ENCODE measurements at places on chromosomes 4 and X.

GRCh38 chrX:104270916-104271512 is 16.3 kb upstream of the ESX1 start:
- no peak for DNase-seq

DNA sequence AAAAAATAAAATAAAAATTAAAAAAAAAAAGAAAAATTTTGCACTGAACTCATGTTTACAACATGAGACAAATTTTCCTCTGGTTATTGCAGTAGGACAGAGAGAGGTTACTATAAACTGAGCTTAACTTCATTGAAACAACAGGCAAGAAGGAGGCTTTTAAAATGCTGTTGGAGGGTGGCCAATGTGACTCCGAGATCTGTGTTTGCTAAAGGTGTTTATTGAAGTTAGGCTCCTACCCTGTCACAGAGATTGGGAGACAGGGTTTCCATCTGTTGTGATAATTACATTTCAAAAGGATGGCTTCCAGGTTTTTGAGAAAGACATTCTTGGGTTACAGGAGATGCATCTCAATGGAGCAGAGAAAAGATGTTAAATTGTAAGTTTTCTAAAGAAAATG is 370.5 kb upstream of the HS3ST1 start:
- DNase-seq: no peak

GRCh38 chr4:153649572-153649991 is 34.5 kb upstream of the TLR2 start:
- DNase-seq: no peak

GRCh38 chr4:99300934-99301333 is 10.1 kb upstream of the ADH1A start:
- DNase-seq: peak; percentile 89

- DNase-seq: no peak
Observed at GRCh38 chr4:37567836-37568235, 118.3 kb downstream of the RELL1 start.

- no peak for DNase-seq
Observed at GRCh38 chr4:77044461-77045150, 31.2 kb downstream of the CCNI start.

GRCh38 chrX:8358302-8358701 is 106.3 kb upstream of the VCX3B start:
- no peak for DNase-seq

DNA sequence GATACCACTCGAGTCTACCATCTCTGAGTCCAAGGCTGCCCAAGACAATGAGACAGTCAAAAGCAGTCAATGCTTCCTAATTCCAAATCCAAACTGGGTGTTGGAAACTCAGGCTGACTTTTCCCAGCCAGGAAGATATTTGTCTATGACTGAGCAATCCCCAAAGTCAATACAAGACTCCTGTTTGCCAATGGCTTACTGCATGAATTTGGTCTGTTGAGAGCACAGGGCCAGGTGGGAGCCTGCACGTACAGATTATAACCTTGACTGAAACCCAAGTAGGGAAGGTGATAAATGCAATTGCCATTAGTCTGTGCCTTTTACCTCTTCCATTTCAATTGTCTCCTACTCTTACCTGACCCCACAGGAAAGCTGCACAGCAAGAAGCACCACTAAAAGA is 72.6 kb upstream of the PPARGC1A start:
- DNase-seq: no peak

- DNase-seq: no peak
Observed at GRCh38 chrX:125622899-125623298, 303.2 kb downstream of the TEX13C start.

- DNase-seq: peak; percentile 80
Observed at GRCh38 chr4:110163327-110164069, 34.9 kb downstream of the ELOVL6 start.

GRCh38 chr4:11230866-11231265 is 197.8 kb downstream of the HS3ST1 start:
- DNase-seq: no peak

- DNase-seq: no peak
Observed at GRCh38 chr4:17358241-17358640, 153.6 kb downstream of the QDPR start.

DNA sequence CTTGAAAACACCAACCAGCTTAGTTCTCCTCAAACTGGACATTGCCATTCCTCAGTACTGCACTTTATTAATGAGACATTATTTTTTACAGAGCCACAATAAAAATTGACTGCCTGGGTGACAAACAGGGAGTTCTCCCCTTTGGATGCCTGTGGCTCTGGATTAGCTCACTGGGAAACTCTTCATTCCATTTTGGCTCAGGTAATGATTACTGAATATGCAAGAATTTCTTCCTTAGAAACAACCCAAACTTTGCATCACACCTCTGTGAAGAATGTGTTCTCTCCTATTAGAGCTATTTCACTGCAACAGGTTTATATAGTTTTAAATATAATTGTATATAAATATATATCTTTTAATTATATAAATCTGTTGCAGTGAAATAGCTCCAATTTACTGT is 2065.8 kb downstream of the ARAP2 start:
- DNase-seq: no peak

DNA sequence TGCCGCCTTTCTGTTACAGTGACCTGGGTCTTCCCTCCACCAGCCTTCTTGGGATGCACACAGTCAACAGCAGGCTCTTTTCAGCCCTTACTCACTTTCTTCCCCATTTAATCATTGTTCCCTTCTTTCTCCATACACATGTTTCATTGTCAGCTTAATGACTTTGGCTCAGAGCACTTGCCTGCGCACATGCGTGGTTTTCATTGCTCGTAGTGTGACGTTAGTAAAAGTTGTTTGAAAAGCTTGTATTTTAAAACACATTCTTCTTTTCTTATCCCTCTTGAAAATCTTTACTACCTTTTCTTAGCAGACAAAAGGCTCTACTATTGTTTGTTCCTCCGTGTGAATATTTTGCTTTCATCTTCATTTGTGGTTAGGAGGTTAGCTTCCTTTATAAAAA is 19.7 kb upstream of the SCOC start:
- no peak for DNase-seq

- DNase-seq: no peak
Observed at GRCh38 chr4:3021627-3022026, 52.7 kb downstream of the HTT-AS start.

DNA sequence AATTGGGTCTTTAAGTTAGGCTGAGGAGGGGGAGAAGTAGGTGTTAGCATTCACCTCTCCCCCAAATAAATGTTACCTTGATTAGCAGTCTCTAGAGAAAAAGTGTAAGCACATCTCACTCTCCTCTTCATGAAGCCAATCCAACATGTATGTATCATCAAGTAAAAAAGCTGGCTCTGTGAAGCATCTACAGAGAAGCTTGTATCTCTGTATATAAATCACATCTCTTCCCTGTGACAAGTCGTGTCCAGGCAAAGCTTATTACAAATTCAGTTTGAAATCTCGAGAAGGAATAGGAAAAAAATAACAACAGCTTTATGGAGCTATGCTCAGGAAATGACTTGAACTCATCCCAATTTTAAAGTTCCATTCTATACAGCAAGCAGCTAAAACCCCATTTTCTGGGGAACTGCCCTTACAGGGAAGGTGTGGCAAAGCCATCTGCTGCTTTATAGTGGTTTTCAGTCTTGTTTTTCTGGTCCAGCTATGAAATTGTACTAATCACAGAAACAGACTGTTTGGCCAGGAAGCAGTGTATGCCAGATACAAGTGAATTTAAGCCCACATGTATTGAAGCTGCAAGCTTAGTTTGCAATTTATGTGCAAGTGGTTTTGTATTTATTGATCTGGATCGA is 313.3 kb upstream of the NOCT start:
- no peak for DNase-seq

- DNase-seq: no peak
Observed at GRCh38 chr4:41285202-41285863, 28.6 kb downstream of the UCHL1 start.

DNA sequence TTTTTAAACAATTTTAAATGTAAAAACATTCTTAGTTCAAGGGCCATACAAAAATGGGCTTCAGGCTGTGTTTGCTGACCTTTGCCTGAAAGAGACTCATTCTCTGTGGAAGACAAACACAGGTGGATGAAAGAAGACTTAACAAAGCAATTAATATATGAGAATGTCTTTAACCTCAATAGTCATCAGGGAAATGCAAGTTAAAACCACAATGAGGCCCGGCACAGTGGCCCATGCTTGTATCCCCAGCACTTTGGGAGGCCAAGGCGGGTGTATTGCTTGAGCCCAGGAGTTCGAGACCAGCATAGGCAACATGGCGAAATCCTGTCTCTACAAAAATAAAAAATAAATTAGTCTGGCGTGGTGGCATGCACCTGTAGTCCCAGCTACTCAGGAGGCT is 7.1 kb upstream of the SMARCA1 start:
- no peak for DNase-seq

DNA sequence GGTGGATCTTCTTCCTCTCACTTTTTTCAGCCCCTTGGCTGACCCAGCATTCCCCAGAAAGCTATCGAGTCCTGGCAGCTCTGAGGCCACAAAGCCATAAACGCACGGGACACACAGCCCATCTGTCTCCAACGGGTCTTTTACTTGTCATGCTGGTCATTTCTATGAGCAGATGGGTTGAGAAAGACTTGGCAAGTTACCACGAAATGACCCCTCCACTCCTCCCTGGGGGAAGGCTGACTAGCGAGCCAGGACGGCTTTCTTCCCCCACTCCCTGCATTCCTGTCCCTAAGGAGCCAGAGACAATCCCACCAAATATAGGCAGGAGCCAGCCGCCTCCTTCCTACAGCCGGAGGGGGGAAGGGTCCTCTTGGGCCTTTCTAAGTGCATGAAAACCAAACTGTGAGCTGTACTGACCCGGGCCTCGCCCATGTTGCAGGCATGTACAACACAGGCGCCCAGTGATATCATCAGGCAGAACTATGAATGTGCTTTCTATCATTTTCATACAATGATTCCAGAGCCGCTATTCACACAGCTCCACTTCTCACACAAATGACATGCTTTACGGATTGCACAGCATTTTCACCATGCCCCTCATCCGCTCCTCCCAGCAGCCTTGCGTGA is 28.6 kb downstream of the AFAP1 start:
- DNase-seq: no peak

DNA sequence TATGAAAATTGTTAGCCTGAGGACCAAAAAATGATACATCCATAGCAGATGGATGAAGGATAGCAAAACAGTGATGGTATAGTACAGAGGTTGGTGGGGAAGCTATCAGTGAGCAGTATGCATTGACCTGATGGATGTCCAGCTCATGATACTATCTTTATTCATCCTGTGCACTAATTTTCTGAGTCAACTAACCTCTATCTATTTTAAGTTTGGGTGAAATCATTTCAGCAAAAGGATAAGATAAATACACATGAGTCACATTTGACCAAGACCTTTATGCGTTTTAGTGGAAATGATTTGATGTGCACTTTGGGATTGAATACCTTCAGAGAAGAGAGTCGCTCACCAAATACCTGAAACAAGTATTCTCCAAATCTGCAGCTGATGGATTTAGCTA is 351.0 kb upstream of the NR3C2 start:
- DNase-seq: no peak

- DNase-seq: no peak
Observed at GRCh38 chrX:150543230-150544155, 24.9 kb upstream of the MTM1 start.

- no peak for DNase-seq
Observed at GRCh38 chr4:14323191-14323590, 679.1 kb upstream of the CPEB2 start.

DNA sequence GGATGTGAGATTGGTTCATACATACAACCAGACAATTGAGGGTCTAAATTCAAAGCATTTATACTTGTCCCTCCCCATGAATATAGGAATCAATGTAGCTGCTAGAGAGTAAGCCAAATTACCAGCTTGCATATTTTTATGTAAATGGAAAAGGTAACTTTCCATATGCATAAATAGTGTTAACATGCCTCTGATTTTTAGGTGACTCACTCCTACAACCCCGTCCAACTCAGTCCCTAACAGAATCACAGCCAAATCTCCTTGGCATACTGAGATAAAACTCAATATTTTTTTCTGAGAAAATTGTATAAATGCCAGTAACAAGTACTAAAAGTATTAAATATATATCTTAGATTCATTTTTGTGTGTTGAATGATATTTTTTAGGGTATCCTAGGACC is 67.2 kb downstream of the INPP4B start:
- no peak for DNase-seq

GRCh38 chr4:41257257-41257901 is 651 bp downstream of the UCHL1 start:
- no peak for DNase-seq

DNA sequence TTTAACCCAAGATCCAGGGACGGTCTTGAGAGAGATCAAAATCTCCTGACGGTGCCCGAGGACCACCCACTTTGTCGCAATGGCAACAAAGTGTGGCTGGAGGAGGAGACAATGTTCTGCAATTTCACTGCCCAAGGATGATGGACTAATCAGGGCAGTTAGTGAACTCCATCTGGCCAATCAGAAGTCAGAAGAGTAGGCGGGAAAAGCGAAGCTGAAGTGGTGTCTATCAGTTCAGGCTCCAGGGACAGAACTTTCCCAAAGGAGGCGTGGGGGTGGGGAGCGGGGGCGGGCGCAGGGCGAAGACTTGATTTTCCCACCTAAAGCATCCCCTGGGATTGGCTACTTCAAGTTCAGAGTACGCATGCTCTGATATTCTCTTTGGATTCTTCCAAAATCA is 25.6 kb downstream of the SPACA5B start:
- DNase-seq: no peak

DNA sequence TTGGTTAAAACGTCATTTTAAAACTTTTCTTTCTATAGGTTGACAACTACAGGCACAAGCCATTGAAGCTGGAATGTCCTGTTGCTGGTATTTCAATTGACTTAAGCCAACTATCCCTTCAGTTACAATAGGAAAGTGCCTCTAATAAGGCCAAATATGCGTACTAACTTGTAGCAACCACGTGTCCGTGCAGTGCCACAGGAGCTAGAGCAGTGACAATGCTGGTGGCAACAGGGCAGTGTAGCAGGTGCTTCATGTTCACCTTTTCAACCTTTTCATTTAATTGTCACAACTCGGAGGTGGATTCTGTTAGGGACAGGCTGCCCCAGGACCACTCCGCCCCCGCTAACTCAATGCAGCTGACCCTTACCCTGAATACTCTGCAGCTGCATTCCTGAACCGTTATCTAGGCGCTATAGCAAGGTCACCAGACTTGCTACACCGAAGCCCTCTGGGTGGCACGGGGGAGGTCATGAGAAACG is 37.7 kb downstream of the ERVMER34-1 start:
- no peak for DNase-seq

DNA sequence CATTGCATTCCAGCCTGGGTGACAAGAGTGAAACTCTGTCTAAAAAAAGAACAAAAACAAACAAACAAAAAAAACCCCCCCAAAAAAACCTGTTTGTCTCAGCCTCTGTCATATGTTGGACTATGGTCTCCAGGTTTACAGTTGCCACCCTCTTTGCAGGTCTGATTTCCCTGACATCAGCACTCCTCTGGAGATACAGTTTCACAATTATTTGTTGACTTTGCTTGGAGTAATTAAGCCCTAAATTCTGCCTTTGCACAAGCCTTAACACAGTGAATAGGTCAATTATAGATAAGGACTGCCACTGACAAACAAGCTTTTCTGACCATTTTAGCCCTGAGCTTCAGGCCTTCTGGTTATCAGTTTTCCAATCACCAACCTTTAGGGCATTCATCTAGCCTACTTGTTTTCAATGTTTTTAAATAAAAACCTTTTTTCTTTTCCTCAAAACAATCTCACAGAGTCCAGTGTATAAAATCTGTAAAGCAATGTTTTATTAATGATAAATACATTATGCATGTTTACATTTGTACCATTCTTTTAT is 20.4 kb upstream of the MAPK10 start:
- no peak for DNase-seq

Measured in AG09309 (cell line).